ENCODE measurements at places on chromosomes 4 and X. TPM values are rescaled to one million over a fixed set of nuclear protein-coding genes. Genes with fewer than 3 reads are reported as not detected.

Gene HELT
- total RNA-seq, result not detected

Gene ADGRL3
- not detected for total RNA-seq

Gene RAPGEF2
- 18.5 TPM for total RNA-seq

DNA sequence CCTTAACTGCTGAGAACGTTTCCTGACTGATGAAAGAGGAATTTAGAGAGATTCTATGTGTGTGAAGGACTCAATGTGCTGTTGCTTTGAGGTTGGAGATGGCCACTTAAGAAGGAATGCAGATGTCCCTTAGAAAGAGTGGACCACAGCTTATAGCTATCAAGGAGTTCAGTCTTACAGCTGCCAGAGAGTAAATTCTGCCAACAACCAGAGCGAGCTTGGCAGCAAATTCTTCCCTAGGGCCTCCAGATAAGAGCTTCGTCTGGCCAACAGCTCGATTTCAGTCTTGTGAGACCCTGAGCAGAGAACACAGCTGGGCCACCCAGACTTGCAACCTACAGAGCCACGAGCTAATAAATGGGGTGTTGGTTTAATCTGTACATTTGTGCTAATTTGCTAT, 21.8 kb downstream of the MID1 start:
- H3K4me3 ChIP-seq, result no peak overlapping the region
- no peaks in the 10 kb centered on the region for H3K36me3 ChIP-seq
- H3K27ac ChIP-seq, result no peak overlapping the region
- DNase-seq, result no peak

Gene SNX12
- 44.6 TPM for total RNA-seq

Gene LRCH2
- total RNA-seq, result not detected

DNA sequence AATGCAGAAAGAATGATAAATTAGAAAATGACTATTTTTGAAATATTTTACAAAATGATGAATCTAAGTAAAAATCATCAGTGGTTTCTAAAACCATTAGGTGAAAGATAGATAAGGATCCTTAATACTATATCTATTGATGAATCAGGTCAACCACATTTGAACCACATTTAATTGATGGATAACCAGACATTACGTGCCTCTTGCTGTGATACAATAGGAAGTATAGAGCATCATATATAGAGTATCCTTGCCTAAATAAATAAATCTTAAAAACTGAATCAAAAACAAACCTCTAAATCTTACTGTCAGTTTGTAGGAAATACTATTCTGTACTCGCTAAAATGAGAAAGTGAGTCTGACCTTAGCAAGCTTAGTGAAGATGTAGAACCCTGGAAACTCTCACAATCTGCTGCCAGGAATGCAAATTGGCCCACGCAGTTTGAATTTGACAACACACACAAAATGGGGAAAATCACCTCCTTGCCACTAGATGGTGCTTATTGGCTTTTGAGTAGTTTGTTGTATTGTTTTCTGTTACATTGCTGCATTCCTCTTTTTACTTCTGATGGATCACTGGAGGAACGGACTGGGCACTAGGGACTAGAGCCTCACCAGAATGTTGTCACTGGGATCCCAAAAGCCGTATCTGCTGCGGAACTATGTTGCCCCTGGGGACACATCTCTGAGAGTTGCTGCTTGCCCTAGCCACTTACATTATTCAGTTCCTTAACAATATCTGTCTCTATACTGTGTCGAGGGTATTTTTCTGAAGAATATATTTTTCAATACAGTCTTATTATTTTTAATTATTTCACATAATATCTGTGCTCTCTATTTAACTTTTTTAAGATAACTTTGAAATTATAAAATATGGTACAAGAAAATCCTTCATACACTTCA, 25.4 kb upstream of the SLAIN2 start:
- H3K36me3 ChIP-seq, result no peaks in the 10 kb centered on the region
- peaks cover 4% of the 10 kb centered on the region for H3K4me1 ChIP-seq
- H3K4me3 ChIP-seq, result no peak overlapping the region
- no peak overlapping the region for H3K27ac ChIP-seq
- peak; percentile 43 for DNase-seq
- no peaks in the 10 kb centered on the region for H3K27me3 ChIP-seq

Gene AKAP4
- total RNA-seq, result not detected

DNA sequence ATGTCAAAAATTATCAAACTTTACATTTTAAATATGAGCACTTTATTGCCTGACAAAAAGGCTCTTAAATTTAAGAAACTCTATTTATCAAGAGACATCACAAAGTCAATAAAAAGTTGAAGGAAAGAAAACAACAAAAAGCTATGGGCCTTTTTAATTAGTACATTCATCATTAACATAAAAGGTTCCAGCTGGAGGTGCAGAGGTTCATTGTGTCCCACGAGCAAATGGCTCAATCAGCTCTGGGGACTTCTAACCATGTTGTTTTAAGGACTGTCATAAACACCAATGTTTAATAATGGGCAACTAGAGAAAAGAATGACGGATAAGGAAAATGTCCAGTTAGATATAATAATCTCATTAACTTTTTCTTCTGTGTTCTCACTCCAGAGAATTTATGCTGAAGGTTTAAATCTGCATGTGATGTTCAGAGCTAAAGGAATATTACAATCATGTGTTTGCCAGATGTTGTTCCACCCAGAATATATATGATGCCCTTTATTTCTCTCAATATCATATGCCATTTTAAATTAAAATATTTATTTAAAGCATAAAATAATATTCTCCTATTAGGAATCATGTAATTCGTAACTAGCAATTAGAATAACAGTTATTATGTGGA, 840.3 kb upstream of the ADGRL3 start:
- no peak for DNase-seq
- no peak overlapping the region for H3K4me3 ChIP-seq
- H3K4me1 ChIP-seq, result no peaks in the 10 kb centered on the region
- no peaks in the 10 kb centered on the region for H3K27me3 ChIP-seq
- no peak overlapping the region for H3K27ac ChIP-seq

DNA sequence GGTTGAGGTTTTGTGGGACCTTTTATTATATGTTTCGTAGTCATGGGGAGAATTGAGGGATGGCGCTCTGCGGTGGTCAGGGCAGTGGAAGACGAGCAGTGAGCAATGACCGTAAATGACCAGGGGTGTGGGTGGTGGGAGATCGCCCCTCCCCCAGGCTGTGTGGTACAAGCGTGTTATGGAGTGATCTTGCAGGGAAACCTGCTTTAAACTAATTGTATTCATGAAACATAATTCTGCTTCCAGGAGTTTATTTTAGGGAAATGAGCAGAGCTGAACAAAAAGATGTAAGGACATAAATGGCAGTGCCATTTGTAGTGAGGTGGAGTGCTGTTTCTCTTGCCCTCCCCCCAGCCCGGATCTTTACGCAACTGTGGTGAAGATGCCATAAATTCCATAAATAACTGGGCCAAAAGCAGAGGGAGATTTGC, 20.2 kb downstream of the GYG2 start:
- H3K4me3 ChIP-seq, result no peak overlapping the region
- no peaks in the 10 kb centered on the region for H3K36me3 ChIP-seq
- no peak for DNase-seq
- no peaks in the 10 kb centered on the region for H3K4me1 ChIP-seq
- peaks cover 3% of the 10 kb centered on the region for H3K27me3 ChIP-seq

- peaks cover 4% of the 10 kb centered on the region for H3K36me3 ChIP-seq
- no peak for DNase-seq
- H3K27me3 ChIP-seq, result no peaks in the 10 kb centered on the region
Measured at GRCh38 chr4:174260099-174260498, 23.4 kb downstream of the FBXO8 start.

DNA sequence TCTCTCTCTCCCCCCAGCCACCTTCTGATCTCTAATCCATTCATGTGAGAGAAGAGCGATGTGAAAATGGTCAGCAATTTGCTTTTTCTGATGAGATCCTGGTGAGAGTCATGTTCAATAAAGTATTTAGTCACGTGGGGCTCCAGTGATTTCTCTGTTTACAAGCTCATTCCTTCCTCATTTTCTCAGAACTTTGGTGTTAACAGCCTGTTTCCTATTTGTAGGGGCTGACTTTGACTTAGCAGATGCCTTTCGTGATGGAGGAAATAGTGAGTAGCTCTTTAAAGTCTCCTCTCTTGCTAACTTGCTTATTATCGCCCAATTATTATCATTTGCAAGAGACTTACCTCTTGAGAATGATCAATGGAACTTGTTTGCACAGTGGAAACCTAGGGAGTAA, 72.6 kb upstream of the CD99 start:
- H3K4me1 ChIP-seq, result peaks cover 12% of the 10 kb centered on the region
- H3K36me3 ChIP-seq, result peaks cover 75% of the 10 kb centered on the region
- no peak for DNase-seq
- no peak overlapping the region for H3K27ac ChIP-seq
- no peaks in the 10 kb centered on the region for H3K27me3 ChIP-seq

- no peaks in the 10 kb centered on the region for H3K27me3 ChIP-seq
- H3K36me3 ChIP-seq, result peaks cover 3% of the 10 kb centered on the region
- H3K27ac ChIP-seq, result peak overlapping the region; percentile 55
- DNase-seq, result no peak
- H3K4me1 ChIP-seq, result peaks cover 45% of the 10 kb centered on the region
- H3K4me3 ChIP-seq, result no peak overlapping the region
Measured at GRCh38 chrX:24493740-24494581, 28.9 kb downstream of the PDK3 start.

Gene FGD1
- total RNA-seq, result 0.18 TPM

Gene FAM47A
- not detected for total RNA-seq

GRCh38 chr4:127772769-127773671, 9.1 kb upstream of the HSPA4L start:
- H3K4me1 ChIP-seq, result no peaks in the 10 kb centered on the region
- no peaks in the 10 kb centered on the region for H3K36me3 ChIP-seq
- no peak overlapping the region for H3K27ac ChIP-seq
- no peak for DNase-seq
- H3K27me3 ChIP-seq, result peaks cover 15% of the 10 kb centered on the region
- H3K4me3 ChIP-seq, result no peak overlapping the region

Gene RTL3
- not detected for total RNA-seq

DNA sequence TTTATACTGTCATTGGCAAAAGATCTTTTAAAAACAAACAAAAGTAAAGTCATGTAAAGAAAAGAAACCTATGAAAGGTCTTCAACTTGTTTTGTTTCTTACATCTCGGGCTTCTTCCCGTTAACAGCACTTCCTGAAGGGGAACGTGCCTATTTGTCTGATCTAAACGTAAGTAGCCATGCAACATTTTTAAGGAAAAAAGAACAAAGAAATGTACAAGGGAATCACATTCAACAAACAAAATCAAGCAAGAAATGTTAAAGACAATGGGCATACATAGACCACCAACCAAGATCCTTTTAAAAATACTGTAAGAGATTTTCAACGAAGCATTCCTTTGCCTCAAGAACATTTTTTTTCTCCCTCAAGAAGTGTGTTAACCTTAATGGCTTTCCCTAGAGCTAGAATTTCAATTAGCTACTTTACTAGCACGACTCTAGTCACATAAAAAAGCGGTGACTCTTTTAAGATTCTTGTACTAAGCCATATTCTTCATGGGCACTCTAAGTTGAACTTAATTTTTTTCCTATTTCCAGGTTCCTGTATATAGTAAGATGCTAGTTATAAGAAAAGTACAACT, 112.0 kb upstream of the TTC29 start:
- DNase-seq, result no peak
- H3K36me3 ChIP-seq, result peaks cover 2% of the 10 kb centered on the region
- peak overlapping the region; percentile 63 for H3K4me3 ChIP-seq

DNA sequence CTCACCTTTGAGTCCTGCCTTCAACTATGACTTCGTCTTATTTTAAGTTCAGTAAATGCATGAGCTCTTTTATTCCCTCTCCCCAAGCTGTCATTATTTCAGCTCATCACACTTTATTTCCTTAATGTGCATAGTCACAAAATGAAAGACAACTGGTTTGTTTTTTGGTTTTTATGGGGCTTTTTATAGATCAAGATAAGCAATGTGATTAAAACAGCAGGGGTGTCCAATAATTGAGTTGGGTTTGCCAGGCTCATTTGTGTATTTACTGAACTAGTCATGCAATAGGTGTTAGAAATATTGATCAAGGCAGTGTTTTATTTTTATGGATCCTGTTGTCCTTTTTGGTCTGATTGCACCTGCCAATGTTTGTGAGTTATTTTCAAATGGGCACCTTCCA, 102.2 kb downstream of the FRMPD4 start:
- no peaks in the 10 kb centered on the region for H3K27me3 ChIP-seq
- no peak overlapping the region for H3K27ac ChIP-seq
- no peak for DNase-seq
- H3K4me3 ChIP-seq, result no peak overlapping the region
- no peaks in the 10 kb centered on the region for H3K36me3 ChIP-seq
- no peaks in the 10 kb centered on the region for H3K4me1 ChIP-seq

DNA sequence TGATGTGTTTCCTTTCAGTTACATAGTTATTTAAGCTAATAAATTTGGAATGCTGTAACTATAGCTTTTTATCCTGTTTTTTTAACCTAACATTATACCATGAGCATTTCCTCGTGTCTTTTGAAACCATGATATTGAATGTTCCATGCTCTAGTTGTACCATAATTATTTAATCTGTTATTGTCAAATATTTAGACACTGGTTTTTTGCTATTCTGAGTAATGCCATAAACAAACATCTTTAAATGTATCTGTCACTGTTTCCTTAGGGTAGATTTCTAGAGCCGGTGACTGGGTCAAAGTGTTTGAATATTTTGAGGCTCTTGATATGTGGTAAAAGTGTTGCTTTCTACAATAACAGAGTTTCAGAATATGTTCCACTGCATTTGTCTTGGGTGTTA, 5.4 kb downstream of the IGBP1 start:
- no peak overlapping the region for H3K4me3 ChIP-seq
- DNase-seq, result no peak
- H3K36me3 ChIP-seq, result peaks cover 35% of the 10 kb centered on the region

Gene RASL11B
- total RNA-seq, result 0.25 TPM

- DNase-seq, result peak; percentile 30
- H3K4me3 ChIP-seq, result no peak overlapping the region
- no peak overlapping the region for H3K27ac ChIP-seq
- no peaks in the 10 kb centered on the region for H3K27me3 ChIP-seq
- H3K4me1 ChIP-seq, result peaks cover 20% of the 10 kb centered on the region
- H3K36me3 ChIP-seq, result no peaks in the 10 kb centered on the region
Measured at GRCh38 chrX:78527263-78527662, 131.9 kb downstream of the RTL3 start.

DNA sequence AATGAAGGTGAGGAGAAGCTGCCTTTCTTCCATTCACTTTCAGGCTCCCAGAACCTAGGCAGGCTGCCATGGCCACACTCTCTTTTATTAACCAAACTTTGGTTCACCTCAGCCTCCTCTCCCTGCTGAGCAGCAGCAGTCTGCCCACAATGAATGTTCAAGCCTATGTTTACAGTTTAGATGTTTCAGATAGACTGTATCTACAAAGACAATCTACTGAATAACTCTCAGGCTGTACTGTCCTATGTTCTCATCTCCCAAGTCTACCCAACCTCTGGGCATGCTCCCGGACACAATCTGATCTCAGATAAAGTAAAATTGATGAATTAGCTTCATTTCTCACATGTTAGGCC, 59.2 kb upstream of the TMEM164 start:
- no peaks in the 10 kb centered on the region for H3K27me3 ChIP-seq
- H3K4me1 ChIP-seq, result no peaks in the 10 kb centered on the region
- DNase-seq, result no peak
- H3K27ac ChIP-seq, result no peak overlapping the region
- no peak overlapping the region for H3K4me3 ChIP-seq

All from activated CD4-positive, alpha-beta T cell treated with anti-CD3 and anti-CD28 coated beads for 36 hours (primary cell).